ENCODE measurements at places on chromosomes 7 and 10.
A peak's percentile ranks its signal among the peaks of the same experiment; 100 is the strongest.

DNA sequence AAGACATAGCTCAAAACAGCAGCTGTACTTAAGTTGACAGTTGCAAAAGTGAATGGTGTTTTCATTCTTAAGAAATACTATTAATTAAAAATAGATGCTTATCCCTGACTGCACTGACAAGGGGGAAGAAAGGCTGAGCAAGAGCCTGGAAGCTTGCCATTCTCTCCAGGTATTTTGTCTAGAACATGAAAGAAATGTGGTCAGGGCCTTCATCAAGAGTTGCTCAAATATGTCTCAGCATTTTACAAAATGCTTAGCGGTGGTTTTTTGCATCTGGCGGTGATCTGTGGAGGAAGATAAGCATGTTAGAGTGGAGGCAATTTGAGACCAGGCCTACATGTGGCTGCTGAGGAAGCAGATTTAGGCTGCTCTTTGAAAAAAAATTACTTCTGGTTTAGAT is 46.4 kb upstream of the CC2D2B start:
- DNase-seq: no peak

GRCh38 chr7:145324081-145324480 is 488.2 kb upstream of the TPK1 start:
- DNase-seq: no peak

- no peak for DNase-seq
Measured at GRCh38 chr7:28166982-28167715, 13.4 kb downstream of the JAZF1 start.

- no peak for DNase-seq
Measured at GRCh38 chr7:111914291-111914690, 291.9 kb downstream of the DOCK4 start.

DNA sequence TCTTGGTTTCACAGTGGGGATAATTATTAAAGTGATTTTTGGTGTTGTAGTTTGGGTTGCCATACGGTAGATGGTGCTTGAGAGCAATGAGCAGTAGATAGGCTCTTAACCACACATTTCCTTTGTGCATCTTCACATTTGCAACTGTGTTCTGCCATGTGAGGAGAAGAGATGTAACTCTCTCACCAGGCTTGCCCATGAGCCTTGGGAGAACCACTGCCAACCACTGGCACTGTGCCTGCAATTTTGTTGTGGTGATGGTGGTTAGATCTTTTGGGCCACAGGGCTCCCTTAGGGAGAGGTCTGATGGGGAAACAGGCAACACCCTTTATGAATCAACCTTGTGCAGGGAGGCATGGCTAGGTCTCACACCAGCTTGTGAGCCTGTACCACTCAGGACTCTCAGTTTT is 204.3 kb downstream of the CCDC7 start:
- no peak for DNase-seq

- DNase-seq: no peak
Measured at GRCh38 chr10:299969-300368, 164.7 kb downstream of the ZMYND11 start.

DNA sequence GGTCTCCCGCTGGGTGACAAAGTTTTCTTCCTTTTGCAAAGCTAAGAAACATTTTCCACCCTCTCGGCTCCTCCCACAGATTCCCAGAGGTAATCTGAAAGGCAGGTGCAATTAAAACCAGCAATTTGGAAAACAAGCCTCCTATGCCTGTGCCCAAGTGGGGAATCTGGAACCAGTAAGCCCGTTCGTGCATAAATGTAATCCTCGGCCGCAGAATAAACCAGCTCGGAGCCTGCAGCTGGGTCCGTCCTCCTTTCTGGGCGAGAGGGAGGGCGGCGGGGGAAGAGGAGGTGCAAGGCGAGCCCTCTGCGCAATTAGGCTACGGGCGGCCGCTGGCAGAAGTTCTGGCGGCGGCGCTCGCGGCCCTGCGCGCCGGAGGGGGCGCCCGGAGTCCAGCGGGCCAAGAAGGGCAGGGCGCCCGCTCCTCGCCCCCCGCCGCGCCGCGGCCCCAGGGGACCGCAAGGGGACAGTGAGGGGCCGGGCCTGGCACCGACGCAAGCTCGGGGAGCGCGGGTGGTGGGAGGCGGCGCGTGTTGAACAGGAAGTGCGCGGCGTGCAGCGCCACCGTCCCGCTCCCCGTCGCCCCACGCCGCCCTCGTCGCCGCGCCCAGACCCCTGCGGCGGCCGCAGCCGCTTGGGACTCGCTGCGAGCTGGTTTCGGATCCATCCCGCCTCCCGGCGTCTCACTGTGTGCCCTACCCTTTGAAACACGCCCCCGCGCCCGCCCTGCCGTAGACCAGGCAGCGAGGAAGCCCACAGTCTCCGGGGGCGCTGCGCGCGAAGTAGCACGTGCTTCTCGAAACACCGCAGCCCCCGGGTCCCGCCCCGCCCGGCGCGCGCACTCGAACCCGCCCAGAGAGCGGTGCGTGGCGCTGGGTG is at the start of gene PRKAG2:
TSS of gene PRKAG2 (minus strand) at position 217 of the 879 bp plus-strand sequence. CDS start 495 bp downstream, outside the sequence.
- DNase-seq: peak; percentile 77

GRCh38 chr10:121797490-121797889 is 130.3 kb downstream of the ATE1 start:
- no peak for DNase-seq

- DNase-seq: no peak
Measured at GRCh38 chr10:5596611-5597341, 69.6 kb downstream of the ASB13 start.

DNA sequence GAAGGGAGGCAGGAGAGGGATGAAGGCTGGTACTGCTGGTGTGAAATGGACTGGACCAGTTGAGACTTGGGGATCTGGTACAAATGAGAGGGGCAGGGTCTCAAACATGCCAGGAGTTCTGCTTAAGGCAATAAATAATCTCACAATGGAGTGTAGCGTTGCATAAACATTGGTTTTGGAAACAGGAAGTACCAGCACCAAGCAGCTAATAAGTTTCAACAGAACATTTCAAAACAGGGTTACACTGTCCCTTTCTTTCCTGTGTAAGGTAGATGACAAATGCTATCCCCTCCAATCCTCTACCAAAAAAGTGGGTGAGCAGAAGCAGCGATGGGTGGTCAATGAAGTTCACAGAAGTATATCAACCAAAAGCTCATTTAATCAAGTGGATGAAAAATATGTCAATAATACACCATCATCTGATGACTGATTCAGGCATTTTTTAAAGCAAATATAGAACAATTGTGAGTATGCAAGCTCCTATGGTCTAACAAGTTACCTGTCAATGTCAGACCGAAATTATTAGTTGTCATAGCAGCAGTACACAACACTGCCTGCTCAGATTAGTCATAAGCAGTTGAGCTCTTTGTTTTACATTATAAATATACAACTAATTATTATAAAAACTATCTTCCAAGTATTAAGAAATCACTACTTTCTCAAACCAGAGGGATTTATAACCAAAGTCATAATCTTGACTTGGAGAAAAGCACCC is 220.0 kb downstream of the FAM107B start:
- no peak for DNase-seq

GRCh38 chr7:20260223-20260622 is 43.0 kb upstream of the MACC1 start:
- no peak for DNase-seq

DNA sequence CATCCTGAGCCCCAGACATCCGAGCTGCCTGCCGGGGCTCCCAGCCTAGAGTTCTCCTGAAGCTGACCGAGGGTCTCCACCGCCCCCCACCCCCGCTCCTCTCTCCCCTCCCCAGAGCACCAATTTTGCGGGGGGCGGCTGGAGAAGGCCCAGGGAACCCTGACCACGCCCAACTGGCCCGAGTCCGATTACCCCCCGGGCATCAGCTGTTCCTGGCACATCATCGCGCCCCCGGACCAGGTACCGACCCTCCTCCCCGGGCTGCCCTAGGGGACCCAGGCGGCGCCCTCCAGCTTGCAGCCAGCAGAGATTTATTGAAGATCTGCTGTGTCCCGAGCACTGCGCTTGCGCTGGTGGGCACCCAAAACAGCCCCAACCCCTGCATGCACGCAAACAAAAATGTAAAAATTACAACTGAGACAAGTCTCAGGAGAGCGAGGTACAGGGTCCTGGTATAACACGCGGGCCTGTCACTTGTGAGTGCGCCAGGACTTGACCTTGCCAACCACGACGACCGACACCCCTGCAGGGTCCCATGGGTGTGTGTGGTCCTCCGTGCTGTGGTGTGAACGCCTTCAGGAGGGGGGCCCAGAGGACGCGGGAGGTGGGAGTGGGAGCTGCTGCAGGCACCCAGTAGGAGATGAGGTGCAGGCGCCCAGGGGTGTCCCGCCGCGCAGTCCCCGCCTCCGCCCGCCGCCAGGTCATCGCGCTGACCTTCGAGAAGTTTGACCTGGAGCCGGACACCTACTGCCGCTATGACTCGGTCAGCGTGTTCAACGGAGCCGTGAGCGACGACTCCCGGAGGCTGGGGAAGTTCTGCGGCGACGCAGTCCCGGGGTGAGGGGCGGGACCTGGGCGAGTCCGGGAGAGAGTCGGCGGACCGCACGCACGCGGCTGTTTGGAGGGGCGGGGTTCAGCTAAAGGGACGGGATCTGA is 3.1 kb downstream of the PCOLCE start:
- peak; percentile 61 for DNase-seq

- no peak for DNase-seq
Measured at GRCh38 chr10:74437822-74438221, 286.8 kb downstream of the ADK start.

DNA sequence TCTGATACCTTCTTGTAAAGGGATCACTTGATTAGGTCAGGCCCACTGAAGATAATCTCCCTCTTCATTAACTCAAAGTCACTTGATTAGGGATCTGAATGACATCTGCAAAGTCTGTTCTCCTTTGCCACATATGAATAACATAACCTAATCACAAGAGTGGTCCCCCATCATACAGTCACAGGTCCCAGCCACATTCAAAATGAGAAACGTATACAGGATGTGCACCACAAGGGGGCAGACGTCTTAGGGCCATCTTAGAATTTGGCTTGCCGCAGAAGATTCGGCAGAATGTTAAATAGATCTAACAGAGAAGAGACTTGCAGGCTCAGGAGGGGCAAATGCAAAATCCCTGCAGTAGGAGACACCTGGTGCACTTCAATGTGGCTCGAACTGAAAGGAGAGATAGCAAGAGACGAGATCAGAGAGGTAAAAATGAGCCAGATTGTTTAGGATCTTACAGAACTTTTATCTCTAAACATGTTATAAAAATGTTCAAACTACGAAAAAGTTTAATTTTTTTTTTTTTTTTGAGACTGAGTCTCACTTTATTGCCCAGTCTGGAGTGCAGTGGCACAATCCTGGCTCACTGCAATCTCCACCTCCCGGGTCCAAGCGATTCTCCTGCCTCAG is 10.4 kb upstream of the SMC3 start:
- peak; percentile 81 for DNase-seq

DNA sequence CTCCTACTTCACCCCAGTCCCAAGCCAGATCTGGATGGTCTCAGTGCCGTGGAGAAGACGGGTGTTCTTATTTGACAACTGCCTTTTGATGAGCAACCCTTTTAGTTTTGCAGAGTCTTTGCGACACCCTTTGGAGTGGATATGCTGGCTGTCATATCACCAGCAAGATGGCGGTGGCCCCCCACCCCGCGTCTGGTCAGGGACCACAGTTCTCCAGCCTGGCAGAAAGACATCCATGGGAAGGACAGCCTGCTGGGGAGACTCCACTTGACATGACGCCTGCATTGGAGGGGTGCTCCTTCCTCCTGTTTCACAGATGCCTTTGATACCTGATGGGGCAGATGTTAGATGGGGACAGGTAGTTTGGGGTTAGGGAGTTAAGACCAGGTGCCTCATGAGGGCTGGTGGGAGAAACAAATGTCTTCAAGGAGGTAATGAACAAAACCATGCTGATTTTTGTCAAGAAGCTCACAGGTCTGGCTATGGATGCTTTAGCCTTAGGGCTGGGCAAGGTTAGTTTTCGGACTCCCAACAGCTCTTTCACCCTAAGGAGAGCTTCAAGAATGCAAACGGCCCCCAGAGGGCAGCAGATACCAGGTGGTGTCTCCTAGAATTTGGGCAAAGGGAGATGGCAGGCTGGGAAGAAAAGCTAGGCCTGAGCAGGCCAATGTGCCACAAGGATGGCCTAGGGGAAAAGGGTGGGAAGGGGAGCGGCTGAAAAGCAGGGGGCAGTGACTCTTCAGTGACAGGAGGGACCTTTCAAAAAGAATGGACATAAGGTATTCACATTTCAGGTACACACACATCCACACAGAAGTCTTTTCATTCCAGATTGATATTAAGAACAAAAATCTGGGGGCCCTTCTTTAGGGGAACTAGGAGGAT is 95.2 kb downstream of the CLEC2L start:
- peak; percentile 66 for DNase-seq

- DNase-seq: no peak
Measured at GRCh38 chr7:18610331-18610948, 114.9 kb downstream of the HDAC9 start.

DNA sequence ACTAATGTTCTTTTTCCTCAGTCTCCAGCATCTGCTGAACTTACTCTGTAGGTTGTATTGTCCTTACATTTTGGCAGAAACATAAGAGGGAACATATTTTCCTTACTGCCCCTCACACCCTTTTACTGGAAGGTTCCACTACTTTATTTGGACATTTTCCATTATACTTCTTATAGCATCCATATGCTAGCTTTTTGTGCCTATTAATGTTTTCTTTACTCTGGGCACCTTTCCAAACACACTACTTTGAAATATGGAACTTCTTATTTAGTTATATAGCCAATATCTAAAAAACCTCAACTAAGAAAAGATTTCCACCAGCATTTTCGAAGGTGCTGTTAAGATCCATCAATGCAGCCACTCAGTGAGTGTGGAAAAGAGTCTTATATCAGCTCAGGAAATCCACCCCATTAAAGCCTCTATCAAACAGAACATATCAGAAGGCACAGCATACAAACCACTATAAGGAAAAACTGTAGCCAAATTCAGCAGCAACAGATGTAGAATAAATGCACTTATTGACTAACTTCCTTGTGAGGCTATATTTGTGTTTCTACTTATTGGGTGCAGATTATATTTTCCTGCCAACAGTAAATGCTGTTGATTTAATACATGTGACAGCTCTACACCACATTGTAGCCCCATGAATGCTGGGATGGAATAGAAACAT is 272.5 kb upstream of the SEMA3E start:
- DNase-seq: no peak

- DNase-seq: no peak
Measured at GRCh38 chr10:48818861-48819520, 120.6 kb downstream of the LRRC18 start.

GRCh38 chr10:105793071-105793470 is 1152.0 kb downstream of the SORCS3 start:
- DNase-seq: no peak

DNA sequence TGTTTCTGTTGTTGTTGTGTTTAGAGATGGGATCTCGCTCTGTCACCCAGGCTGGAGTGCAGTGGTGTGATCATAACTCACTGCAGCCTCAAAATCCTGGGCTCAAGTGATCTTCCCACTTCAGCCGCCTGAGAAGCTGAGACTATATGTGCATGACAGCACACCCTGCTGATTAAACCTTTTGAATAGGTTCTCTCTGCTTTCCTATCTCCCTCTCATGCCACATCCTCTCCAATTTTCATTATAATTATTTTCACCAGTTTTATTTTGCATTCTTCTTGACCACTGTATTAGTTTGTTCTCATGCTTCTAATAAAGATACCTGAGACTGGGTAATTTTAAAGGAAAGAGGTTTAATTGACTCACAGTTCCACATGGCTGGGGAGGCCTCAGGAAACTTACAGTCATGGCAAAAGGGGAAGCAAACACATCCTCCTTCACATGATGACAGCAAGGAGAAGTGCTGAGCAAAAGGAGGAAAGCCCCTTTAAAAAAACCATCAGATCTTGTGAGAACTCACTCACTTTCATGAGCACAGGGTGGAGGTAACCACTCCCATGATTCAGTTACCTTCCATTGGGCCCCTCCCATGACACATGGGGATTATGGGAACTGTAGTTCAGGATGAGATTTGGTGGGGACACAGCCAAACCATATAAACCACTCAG is 12.9 kb downstream of the AGK start:
- peak; percentile 58 for DNase-seq

Measured in activated CD4-positive, alpha-beta T cell treated with anti-CD3 and anti-CD28 coated beads for 48 hours (primary cell).